ENCODE measurements at places on chromosomes 7 and 10.

DNA sequence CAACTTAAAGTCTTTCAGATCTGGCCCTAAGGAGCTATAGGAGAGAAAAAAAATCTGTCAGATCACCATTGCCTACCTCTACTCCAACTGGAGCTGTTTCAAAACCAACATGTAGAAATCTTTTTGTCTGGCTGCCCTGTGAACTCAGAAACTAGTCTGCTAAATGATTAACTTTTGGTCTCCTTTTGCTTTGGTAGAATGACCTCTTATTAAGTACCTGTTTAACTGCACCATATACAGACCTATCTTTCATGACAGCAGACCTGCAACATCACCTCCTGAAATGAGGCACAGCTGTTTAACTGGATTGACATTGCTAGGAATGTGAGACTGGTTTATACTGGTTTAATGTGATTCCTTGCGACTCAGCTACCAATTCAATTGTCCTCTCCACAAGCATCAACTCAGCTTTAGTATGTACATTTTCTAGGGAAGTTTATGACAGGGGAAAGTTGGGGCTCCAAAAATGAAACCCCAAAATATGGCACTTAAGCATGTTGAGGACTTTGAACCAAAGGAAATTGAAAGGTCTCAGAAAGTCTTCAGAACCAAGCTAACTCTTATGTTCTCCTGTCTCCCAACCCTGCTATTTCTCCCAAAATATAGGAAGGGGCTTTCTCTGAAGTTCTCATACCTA, 1.8 kb downstream of the CYP3A43 start:
- no peak for DNase-seq

DNA sequence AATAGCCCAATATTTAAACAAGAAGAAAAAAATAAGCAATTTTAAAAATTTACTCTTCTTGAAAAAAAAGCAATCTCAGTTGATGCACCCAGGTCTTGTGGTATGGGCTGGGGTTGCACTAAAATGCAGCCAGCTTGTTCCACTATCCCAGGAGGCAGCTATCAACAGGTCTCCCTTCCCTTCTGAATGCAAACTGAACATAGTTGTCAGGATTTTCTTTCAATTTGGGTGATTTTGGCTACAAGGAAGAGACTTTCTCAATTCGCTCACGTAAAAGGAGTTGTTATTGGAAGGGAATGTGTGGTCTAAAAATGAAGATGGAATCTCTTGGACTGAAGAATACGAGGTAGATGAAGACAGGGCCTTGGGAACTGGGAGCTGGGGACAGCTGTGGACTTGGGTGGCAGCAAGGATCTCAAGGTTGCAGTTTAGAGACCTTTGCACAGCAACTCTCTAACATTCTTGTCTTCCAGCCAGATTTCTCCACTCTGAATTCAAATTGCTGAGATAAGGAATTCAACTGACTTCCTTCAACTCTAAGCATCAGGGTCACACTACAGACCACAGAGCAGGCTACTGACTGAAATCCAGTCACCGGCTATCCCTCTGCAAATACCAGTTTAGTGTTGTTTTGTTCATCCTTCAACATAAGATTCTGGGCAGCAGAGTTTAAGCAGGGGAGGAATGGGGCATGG, 3.1 kb upstream of the TMEM26 start:
- no peak for DNase-seq

GRCh38 chr10:42488416-42488815, 150.0 kb downstream of the ZNF33B start:
- DNase-seq: no peak

GRCh38 chr10:78236416-78237015, 202.9 kb downstream of the RPS24 start:
- DNase-seq: no peak

- no peak for DNase-seq
Observed at GRCh38 chr7:117666031-117666430, 186.2 kb downstream of the CFTR start.

- DNase-seq: no peak
Observed at GRCh38 chr10:91208642-91209041, 11.8 kb upstream of the PCGF5 start.

GRCh38 chr7:4079956-4080355, 602.1 kb upstream of the FOXK1 start:
- no peak for DNase-seq
